ENCODE measurements at places on chromosomes 4 and X.

- no peak for DNase-seq
Measured at GRCh38 chr4:113502906-113503305, 258.6 kb downstream of the CAMK2D start.

DNA sequence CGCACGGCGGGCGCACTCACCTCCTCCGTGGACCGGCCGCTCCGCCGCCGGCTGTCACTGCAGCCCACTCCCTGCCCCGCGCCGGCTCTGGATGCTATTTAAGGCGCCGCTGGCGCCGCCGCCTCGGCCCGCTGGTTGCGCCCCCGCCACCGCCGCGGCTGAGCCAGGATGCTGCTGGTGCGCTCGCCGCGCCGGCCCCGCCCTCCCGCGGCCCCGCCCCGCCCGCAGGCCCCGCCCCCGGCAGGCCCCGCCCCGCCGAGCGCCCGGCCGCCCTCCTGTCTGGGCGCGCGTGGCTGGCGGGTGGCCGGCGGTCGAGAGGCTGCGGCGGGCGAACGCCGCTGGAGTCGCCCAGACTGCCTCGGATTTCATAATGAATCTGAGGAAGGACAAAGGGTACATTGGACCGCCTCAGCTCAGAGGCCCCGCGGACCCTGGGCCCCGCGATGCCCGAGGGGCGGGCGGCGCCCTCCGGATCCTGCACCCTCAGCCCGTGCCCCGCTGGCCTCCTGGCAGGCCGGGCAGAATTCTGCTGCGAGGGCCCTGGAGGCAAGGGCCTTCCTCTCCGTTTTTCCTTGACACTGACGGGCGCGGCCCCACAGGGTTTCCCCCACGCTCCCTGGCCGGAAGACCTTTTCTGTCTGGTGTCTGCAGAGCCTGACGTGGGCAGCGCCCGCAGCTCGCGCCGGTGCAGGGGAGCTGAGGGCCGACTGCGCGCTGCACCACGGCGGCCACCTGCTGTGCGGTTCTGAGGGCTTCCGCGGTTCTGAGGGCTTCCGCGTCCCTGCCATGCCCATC lies at the start of gene ACSL1:
TSS of gene ACSL1 (minus strand) at position 73 of the 795 bp plus-strand sequence. CDS start 22,454 bp downstream, outside the sequence.
- peak; percentile 88 for DNase-seq

GRCh38 chr4:26086621-26087441 lies 172.8 kb downstream of the SMIM20 start:
- no peak for DNase-seq

GRCh38 chrX:46255046-46255445 lies 290.2 kb downstream of the ZNF674 start:
- no peak for DNase-seq

- no peak for DNase-seq
Measured at GRCh38 chrX:152177497-152178269, 39.3 kb upstream of the MAGEA10 start.

GRCh38 chr4:6313216-6313615 lies 43.6 kb downstream of the WFS1 start:
- no peak for DNase-seq

DNA sequence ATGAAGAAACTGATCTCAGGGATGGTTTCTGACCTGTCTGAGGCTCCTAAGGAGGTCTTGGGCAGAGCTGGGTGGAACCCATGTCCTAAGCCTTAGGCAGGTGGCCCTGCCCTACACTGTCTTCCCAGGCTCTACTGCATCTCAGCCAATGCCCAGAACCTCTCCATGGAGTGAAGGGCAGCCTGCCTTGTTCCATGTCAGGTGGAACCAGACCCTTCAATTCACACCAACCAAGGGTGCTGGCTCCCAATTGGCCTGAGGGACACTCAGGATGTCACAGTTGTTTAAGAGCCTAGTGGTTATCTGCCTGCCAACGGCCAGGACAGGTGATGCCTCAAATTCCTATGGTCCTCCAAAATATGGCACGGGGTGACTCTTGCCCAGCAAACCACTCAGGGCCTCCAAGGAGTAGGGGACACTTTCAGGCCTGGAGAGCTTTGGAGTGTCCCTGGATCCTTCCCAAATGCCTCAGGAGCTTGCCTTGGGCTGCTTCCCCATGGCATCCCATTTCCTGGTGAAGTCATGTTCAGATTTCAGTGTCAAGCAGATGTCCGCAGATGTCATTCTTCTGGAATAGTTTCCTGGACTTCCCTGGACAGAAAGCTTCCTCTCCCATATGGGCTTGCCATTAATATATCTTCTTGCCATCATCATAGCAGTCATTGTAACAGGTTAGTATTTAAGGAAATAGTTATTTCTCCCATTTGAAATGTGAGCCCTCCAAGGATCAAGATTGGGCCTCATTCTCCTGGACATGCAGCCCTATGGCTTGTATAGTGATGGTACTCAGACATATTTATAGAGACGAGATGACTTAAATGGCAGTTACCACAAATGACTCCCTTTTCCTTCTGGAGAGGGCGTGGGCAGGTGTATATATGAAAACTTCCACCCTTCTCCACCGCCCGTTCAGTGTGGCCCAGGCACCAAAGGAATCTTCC lies 67.1 kb downstream of the MED28 start:
- no peak for DNase-seq

All from activated CD8-positive, alpha-beta memory T cell treated with anti-CD3 and anti-CD28 coated beads, Interleukin-2, amount 50 U/mL, for 48 hours (primary cell).